NCI-H1930 (cell line): ENCODE measurements at places on chromosomes 3 and 15.
A peak's percentile ranks its signal among the peaks of the same experiment; 100 is the strongest.

DNA sequence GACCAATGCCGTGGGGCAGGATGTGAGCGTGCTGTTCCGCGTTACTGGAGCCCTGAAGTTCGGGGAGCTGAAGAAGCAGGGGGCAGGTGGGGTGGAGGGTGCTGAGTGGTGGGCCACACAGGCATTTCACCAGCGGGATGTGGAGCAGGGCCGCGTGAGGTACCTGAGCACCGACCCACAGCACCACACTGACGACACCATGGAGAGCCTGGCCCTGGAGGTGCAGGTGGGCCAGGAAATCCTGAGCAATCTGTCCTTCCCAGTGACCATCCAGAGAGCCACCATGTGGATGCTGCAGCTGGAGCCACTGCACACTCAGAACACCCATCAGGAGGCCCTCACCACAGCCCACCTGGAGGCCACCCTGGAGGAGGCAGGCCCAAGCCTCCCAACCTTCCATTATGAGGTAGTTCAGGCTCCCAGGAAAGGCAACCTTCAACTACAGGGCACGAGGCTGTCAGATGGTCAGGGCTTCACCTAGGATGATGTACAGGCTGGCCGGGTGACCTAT, 179.6 kb downstream of the TBC1D2B start:
- DNase-seq: no peak

DNA sequence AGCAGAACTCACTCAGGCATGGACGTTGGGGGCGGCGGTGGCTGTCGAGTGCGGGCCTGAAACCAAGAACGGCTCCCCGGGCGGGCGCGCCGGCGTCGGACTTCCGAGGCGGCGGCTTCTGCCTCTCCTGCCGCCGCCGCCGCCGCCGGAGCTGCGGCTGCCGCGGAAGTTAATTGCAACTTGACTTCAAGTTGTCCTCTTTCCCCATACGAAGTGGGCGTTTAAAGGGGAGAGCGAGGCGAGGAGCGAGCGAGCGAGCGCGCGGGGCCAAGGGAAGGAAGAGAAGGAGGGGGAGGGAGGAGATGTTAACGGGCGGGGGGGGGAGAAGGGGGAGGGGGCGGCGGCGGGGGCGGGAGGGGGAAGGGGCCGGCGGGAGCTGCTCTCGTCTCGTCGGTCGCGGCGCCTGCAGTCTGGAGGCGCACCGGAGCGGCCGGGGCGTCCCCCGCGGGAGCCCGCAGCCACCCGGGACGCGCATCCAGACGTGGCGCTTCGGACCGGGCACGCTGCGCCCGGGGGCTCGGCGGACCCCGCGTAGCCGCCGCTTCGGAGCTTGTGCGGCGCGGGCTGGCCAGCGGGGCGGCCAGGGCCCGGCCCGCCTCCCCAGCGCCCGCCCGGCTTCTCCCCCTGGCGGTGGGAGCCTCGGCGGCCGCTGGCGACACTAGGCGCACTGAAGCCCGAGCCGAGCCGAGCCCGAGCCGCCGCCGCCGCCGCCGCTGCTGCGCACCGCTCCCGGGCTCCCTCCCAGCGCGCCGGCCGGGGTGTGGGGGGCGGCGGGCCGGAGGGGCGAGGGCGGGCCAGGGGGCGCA, 19.7 kb upstream of the SATB1 start:
- DNase-seq: peak; percentile 42

DNA sequence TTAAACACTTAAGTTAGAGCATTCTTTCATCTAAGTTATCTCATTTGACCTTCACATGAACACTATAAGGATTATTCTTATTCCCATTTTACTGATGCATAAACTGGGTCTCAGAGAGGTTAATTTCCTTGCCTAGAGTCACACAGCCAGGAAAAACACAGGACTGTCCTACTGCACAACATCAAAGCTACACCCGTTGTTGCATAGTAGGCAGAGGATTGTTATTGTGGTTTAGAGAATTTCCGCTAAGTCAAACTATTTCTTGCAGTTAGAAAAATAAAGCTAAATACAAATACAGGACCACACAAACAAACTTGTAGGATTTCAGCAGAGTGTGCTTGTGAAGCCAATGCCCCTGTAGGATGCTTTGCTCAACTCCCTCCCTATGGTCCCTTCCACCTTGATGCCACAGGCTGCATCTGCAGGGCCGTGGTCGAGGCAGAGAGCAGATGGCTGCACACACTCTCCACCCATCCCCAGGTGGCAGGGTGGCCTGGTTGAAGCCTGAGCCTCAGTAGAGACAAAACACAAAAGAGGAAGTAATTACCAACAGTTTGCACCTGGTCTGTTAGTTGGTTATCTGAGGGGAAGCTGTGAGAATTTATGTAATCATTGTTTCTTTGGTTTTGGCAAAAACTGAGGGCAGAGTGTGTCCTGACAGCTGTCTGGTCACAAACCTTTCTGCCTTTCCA, 41.1 kb upstream of the SKOR1 start:
- DNase-seq: no peak

DNA sequence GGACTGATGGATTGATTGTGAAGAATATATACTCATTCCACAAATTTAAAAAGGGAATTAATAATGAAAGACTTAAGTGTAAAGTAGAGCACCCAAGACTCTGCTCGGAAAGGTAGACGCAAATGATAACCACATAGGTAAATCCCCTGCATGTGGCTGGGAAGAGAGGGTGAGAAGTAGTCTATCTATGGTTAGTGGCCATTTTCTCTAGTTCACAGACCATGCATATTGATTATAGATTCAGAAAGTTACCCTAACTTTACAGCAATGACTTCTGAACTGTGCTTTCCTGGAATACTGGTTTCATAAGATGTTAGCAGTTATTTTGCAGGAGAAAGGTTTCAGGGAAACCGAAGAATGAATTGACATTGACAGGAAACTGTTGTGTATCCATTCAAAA, 51.7 kb downstream of the CASR start:
- no peak for DNase-seq

GRCh38 chr3:170709046-170709445, 123.2 kb upstream of the SLC7A14 start:
- no peak for DNase-seq

DNA sequence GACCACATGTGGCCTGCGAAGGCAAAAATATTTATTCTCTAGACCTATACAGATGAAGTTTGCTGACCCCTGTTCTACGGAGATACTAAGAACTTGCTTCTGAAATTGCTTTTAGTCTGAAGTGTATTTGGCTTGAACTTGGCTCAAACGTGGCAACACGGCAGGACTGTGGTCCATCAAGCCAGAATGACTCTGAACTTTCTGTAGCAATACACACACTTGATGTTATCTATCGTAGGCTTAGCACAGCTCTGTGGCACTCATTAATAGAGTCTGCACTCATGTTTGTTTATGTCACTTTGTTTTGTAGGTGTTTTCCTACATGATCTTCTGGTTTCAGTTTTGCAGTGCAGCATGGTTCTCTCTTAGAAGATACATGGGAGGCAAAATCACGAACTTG, 298.1 kb downstream of the ADAMTS17 start:
- DNase-seq: no peak

GRCh38 chr15:64134345-64134829, 17.1 kb upstream of the SNX22 start:
- no peak for DNase-seq

DNA sequence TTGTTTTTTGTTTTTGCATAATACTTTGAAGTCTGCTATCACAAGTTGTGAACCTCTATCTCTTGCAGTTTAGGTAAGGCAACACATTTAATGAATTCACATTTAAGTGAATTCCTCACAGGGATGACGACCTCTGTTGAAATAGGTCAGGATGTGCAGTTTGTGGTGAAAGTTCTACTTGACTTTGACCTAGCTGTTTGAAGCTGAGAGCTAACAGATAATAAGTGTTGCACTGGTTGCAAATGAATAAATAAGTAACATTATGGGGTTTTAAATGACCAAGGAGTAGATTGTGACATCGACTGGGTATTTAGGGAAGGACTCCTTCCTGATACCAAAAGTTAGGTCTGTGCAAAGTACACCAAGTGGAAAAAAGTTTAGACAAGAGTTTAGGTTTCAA, 23.9 kb downstream of the NIT2 start:
- DNase-seq: no peak

GRCh38 chr3:130682131-130682530, 64.5 kb downstream of the PIK3R4 start:
- no peak for DNase-seq

GRCh38 chr3:72494626-72495025, 353.6 kb downstream of the SHQ1 start:
- DNase-seq: no peak

- no peak for DNase-seq
These were observed 82.6 kb downstream of the TGFBR2 start for GRCh38 chr3:30688776-30689641.

DNA sequence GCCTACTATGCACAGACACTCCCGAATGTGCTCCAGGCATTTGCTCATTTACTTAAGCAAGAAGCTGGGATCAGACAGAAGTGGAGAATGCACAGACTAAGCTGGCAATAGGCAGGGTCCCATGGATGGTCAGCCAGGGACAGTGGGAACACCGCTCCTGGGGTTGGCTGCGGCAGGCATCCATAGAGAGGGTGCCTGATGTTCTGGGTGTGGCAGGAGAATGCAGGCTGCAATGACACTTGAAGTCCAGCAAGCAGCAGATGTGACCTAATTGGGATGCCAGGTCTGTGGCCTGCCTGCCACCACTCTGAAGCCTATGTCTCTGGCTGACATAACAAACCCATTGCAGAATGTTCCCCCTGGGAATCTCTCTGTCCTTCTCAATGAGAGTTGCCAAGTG, 40.2 kb upstream of the SLC6A11 start:
- DNase-seq: no peak

GRCh38 chr3:41522612-41523011, 323.3 kb downstream of the CTNNB1 start:
- no peak for DNase-seq

- no peak for DNase-seq
These were observed 50.4 kb downstream of the ADAM10 start for GRCh38 chr15:58698887-58699641.

GRCh38 chr3:136195258-136196063, 674 bp downstream of the MSL2 start:
- DNase-seq: peak; percentile 78

- no peak for DNase-seq
These were observed 259.9 kb upstream of the ATP11B start for GRCh38 chr3:182533394-182533793.

- DNase-seq: peak; percentile 36
These were observed 1.4 kb downstream of the PFN2 start for GRCh38 chr3:149969110-149969939.

- DNase-seq: no peak
These were observed 83.1 kb upstream of the STAC start for GRCh38 chr3:36297195-36297594.

- DNase-seq: no peak
These were observed 36.1 kb downstream of the IL17RD start for GRCh38 chr3:57128826-57129667.

GRCh38 chr15:62378772-62379498, 213.8 kb upstream of the C2CD4B start:
- no peak for DNase-seq

- DNase-seq: no peak
These were observed 22.1 kb upstream of the SCAANT1 start for GRCh38 chr3:63934041-63934866.

GRCh38 chr15:76339305-76340197, 3.0 kb downstream of the ISL2 start:
- DNase-seq: no peak

DNA sequence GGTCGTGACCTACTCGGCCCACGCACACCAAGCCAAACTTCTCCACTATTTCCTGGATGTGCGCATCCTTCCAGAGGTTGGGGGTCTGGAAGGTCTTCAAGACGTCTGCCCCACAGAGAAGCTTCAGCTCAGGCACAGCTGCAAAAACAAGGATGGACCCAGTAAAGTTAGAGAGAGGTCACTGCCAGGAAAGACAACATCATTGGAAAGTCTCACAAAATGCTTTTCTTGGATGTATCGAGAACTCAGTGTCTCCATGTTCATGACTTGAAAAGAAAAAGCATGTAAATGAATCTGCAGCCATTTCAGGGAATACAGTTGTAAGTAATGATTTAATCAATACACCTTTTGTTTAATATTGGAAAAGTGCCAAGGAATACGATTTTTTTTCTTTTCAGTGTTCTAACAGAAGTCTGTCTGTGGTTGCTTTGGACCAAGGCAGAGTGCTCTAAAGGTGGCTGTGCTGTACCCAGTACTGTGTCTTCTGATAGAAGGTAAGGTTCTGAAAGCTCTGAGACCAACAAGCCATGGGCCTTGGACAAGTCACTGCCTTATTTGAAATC, 21.8 kb upstream of the RBP1 start:
- no peak for DNase-seq

GRCh38 chr3:37737134-37737533, 124.5 kb upstream of the CTDSPL start:
- no peak for DNase-seq

DNA sequence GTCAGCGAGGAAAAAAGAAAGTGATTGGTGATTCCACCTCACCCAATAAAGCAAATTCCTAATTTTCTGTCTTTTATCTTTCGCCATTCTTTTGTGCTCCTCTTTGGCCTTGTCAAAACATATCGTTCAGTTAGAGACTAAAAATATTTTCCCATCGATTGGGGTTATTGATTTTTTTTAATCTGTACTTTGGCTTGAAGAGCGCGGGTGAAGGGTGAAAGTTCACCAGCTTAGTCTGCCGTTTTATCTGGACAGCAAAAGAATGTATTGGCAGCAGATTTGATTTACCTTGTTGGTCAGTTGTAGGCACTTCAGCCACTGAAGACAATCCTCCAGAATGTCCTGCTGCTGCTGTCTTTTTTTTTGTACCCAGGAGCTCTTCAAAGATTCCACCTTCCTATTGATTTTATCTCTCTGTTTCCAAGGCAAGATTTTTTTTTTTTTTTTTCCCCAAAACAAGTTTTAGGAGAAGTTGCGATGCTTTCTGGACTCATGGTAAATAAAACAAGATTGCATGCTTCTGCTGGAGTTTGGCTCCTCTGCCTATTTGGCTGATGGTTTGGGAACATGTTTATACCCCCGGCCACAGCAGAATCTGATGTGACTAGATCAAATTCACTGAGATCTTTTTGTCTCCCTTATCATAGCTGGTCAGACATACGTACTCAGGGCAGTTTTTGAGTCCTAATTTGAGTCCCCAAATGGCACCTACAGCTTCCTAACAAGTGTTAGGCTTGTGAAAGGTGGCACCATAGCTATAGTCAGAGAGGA, 269.3 kb upstream of the ONECUT1 start:
- no peak for DNase-seq

DNA sequence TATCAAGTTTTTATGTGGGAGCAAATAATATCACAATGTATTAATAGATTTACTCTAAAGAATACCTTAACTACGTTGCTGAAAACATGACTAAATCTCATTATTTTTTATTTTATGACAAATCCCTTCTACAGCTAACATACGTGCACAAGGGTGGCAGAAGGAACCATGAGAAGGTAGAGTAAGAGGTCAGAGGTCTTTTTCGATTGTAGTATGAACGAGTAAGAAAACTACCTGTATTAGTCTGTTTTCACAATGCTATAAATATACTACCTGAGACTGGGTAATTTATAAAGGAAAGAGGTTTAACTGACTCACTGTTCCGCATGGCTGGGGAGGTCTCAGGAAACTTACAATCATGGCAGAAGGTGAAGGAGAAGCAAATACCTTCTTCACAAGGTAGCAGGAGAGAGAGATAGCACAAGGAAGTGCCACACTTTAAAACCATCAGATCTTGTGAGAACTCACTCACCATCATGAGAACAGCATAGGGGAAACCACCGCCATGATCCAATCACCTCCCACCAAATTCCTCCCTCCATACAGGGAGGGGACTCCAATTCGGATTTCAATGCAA, 95.3 kb downstream of the SUCLG2 start:
- no peak for DNase-seq
